Kidney (tissue), 22 donors: ENCODE measurements at places on chromosomes 4 and X. TPM values are rescaled to one million over a fixed set of nuclear protein-coding genes. Genes with fewer than 3 reads are reported as not detected.

DNA sequence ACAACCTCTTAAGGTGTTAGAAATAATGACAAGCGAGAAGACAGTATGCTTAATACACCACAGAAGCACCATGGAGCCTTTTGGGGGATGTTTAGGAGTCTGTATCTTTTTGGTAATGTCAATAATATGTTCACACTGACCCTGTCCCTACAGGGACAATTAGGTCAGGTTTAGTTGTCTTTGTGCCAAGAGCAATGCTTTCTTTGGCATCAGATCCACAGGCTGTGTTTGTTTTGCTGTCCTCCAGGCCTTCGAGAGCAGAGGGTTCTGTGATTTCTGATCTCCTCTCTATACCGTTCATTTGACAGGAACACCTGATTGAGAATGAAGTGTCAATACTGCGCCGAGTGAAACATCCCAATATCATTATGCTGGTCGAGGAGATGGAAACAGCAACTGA is 153.8 kb downstream of the DCLK2 start:
- DNase-seq: no peak
- H3K27me3 ChIP-seq: no peaks in the 10 kb centered on the region
- no peaks in the 10 kb centered on the region for H3K36me3 ChIP-seq
- H3K4me3 ChIP-seq: no peak overlapping the region
- no peak overlapping the region for H3K27ac ChIP-seq
- H3K4me1 ChIP-seq: no peaks in the 10 kb centered on the region

DNA sequence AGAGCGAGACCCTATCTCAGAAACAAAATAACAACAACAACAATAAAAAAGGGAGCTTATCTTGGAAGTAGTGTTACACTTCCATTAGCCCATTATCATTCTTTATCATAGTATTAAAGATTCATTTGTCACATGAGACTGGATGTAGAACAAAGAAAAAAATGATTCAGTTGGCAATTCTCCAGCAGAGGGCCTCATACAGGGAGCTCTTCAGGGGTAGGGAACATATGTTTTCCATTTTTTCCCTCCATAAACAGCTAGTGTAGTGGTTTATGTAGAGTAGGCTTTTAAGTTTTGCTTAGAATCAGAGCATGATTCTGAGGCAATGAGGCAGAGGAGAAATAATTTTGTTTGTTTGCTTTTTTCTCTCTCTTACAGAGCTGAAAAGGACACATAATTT is 5.8 kb downstream of the CPE start:
- H3K36me3 ChIP-seq: no peaks in the 10 kb centered on the region
- no peak overlapping the region for H3K4me3 ChIP-seq
- H3K4me1 ChIP-seq: no peaks in the 10 kb centered on the region
- H3K27ac ChIP-seq: no peak overlapping the region

- H3K4me3 ChIP-seq: no peak overlapping the region
- no peak overlapping the region for H3K27ac ChIP-seq
- no peaks in the 10 kb centered on the region for H3K27me3 ChIP-seq
- no peaks in the 10 kb centered on the region for H3K36me3 ChIP-seq
Observed at GRCh38 chr4:39178706-39179105, 3.6 kb upstream of the WDR19 start.

Gene ANOS1
- polyA plus RNA-seq: 0.69 TPM

GRCh38 chr4:113638562-113638832 is 123.0 kb downstream of the CAMK2D start:
- no peaks in the 10 kb centered on the region for H3K27me3 ChIP-seq
- no peak overlapping the region for H3K27ac ChIP-seq

GRCh38 chr4:8615921-8616787 is 23.6 kb downstream of the CPZ start:
- no peaks in the 10 kb centered on the region for H3K4me1 ChIP-seq
- H3K36me3 ChIP-seq: no peaks in the 10 kb centered on the region
- H3K27ac ChIP-seq: no peak overlapping the region
- no peaks in the 10 kb centered on the region for H3K27me3 ChIP-seq
- no peak overlapping the region for H3K4me3 ChIP-seq
- DNase-seq: no peak

GRCh38 chr4:5018096-5018495 is 1.2 kb downstream of the CYTL1 start:
- H3K36me3 ChIP-seq: no peaks in the 10 kb centered on the region
- no peak overlapping the region for H3K27ac ChIP-seq
- DNase-seq: no peak
- H3K4me3 ChIP-seq: no peak overlapping the region
- no peaks in the 10 kb centered on the region for H3K27me3 ChIP-seq
- no peaks in the 10 kb centered on the region for H3K4me1 ChIP-seq

DNA sequence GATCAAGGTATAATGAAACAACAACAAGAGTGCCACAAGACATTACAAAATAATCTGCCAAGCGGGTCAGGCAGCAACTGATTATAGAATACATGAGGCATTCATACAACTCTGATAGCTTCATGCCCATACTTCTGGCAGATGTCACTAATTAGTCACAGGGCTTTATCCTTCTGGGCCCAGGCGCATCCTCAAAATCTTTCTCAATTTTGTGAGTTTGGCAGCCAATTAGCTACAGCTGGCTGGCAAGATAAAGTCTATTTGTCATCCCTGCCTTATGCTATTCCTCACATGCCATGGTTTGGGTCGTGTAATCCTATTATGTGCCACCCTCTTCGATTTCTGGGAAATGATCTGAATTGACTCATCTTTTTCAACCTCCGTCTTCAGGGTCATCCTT is 254.3 kb downstream of the PACRGL start:
- no peak overlapping the region for H3K4me3 ChIP-seq
- no peak overlapping the region for H3K27ac ChIP-seq
- no peak for DNase-seq

DNA sequence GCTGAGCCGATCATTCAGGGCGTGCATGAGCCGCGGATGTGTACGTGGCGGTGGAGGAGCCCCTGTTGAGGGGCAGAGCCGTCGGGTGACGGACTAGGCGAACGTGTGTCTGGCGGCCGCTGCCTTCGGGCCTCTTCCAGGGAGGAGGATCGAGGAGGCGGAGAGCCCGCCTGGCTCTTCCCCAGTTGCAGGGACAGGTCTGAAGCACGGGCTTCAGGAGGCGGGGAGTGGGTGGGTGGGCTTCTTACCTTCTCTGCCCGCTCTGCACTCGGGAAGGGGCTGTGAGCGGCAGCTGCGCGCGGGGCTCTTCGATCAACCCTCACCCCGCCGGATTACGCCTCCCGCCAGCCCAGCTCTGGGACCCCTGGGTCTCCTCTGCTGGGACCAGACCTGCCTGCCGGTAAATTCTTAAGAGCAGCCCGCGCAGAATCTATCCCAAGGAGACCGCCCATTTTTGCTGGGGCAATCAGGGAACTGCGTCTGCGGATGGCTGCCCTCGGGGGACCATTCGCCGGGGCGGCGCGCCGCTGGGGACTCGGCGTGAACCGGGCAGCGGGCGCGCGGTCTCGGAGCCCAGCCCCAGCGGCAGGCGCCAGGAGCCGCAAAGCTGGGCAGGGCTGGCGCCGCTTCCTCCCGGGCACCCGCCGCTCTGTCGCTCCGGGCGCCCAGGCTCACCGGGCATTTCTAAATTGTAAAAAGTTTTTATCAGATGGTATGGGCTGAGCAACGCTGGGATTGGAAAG is 4.9 kb downstream of the PLAC8 start:
- peak; percentile 70 for DNase-seq
- peaks cover 3% of the 10 kb centered on the region for H3K27me3 ChIP-seq
- H3K36me3 ChIP-seq: no peaks in the 10 kb centered on the region
- H3K4me1 ChIP-seq: no peaks in the 10 kb centered on the region
- no peak overlapping the region for H3K27ac ChIP-seq

DNA sequence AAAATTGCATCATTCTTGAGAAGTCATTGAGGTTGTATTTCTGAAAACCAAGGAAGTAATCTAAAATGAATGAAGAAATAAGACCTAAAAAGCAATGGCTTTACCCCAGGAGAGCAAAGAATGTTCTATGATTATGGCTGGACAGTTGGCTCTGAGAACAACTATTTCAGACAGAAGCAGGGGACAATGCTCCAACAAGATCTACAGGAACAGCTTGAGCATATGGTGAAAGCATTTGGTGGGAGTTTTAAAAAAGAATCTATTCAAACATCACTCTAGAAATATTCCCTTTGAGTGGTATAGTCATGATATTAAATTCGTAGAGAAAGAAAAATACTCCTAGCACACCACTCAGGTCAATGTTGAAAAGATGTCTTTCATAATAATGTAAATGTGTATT is 26.7 kb downstream of the DYNLT3 start:
- DNase-seq: no peak
- no peak overlapping the region for H3K4me3 ChIP-seq
- no peaks in the 10 kb centered on the region for H3K36me3 ChIP-seq
- no peaks in the 10 kb centered on the region for H3K4me1 ChIP-seq
- peaks cover 7% of the 10 kb centered on the region for H3K27me3 ChIP-seq

DNA sequence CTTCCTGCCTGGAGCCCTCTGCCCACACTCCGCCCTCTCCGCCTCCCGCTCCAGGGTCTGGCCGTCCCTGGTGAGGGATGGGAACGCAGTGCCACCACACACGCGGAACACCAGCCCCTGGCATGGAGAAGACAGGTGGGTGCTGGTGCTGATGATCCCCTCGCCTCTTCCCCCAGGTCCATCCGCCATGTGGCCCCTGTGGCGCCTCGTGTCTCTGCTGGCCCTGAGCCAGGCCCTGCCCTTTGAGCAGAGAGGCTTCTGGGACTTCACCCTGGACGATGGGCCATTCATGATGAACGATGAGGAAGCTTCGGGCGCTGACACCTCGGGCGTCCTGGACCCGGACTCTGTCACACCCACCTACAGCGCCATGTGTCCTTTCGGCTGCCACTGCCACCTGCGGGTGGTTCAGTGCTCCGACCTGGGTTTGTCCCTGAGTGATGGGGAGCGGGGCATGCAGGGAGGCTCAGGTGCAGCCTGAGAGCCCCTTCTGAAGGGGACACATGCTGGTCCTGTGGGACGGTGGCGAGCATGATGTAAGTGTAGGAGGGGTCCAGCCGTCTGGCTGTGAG is 9.8 kb downstream of the BGN start:
- no peak overlapping the region for H3K4me3 ChIP-seq
- H3K27ac ChIP-seq: no peak overlapping the region
- DNase-seq: no peak
- H3K27me3 ChIP-seq: no peaks in the 10 kb centered on the region

GRCh38 chr4:123659730-123660129 is 263.1 kb downstream of the SPRY1 start:
- H3K4me3 ChIP-seq: no peak overlapping the region
- DNase-seq: no peak
- H3K4me1 ChIP-seq: no peaks in the 10 kb centered on the region

- no peaks in the 10 kb centered on the region for H3K27me3 ChIP-seq
- H3K4me3 ChIP-seq: peak overlapping the region; percentile 83
- no peaks in the 10 kb centered on the region for H3K4me1 ChIP-seq
- peak overlapping the region; percentile 70 for H3K27ac ChIP-seq
Observed at GRCh38 chrX:48475296-48475695, 703 bp upstream of the FTSJ1 start.
